Fibroblast of skin of left biceps (primary cell): ENCODE measurements at places on chromosomes 1 and 21.

- no peak for DNase-seq
These were observed 9.8 kb downstream of the PPFIA4 start for GRCh38 chr1:203036135-203036534.

DNA sequence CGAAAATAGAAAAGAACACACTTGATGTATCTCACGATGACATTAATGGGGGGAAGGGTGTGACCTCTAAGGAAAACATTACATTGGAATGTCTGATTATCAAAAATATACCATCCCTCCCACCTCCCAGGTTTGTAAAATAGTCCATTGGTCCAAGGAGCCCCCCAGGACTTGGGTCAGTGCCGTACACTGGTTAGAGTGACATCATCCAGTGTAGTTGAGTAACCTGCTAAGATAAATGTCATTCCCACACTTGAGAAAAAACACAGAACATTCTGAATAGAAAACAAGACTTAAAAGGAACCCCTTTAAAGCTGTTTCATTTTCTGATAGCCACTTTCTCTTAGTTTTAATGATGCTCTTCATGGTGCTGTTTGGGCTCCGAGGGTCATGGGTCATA is 15.2 kb downstream of the DDX20 start:
- no peak for DNase-seq

DNA sequence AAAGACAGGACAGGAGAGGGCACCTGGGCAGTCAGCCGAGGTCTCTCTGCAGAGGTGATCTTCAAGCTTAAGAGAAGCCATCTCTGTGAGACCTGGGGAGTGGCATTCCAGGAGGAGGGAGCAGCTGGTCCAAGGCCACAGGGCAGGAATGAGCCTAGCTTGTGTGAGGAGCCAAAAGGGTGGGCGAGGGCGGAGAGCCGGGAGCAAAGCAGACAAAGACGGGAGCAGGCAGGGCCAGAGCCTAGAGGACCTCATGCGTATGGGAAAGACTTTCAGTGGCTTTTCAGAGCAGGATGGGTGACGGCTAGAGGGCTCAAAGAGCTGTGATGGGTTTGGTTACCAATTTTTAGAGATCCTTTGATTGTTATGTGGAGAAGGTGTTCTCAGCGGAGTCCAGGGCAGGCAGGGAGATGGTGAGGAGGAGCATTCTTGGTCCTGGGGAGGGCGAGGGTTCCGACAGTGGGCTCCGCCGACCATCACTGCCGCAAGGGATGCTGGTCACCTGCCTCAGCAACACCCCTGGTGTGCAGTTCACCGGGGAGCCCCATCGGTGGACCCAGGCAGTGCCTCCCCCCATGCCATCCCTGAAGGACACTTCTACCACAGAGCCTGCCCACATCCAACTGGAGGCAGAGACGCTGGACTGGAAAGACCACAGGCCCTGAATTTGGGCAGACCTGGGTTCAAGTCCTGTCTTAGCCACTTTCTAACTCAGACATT is 122.9 kb upstream of the IRF2BP2 start:
- no peak for DNase-seq

DNA sequence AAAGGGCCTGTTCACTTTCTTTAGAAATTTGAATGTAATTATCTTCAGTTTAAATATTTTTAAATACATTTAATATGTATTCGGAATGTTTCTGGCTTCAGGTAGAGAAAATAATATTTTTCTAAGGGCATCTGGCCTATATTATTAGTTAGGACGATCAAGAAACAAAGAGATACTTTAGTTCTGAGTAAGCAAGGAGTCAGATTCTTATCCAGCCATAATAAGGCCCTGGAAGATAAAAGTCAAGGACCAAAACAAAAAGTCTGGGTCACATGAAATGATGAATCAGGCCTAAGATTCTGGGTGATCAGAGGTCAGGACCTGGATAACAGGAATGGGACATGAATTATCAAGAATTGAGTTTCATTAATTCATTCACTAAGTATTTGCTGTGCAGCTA is 6.3 kb downstream of the PHC2 start:
- no peak for DNase-seq

- no peak for DNase-seq
These were observed 21.0 kb downstream of the PRKAB2 start for GRCh38 chr1:147151244-147151643.

GRCh38 chr1:169427081-169427641 is at the start of gene CCDC181:
CCDC181 (minus strand) TSS chr1:169427474; CDS start chr1:169424927, 2,547 bp downstream.
- peak; percentile 38 for DNase-seq
